NCI-H2107 (cell line): ENCODE measurements at places on chromosomes 7 and 10.

DNA sequence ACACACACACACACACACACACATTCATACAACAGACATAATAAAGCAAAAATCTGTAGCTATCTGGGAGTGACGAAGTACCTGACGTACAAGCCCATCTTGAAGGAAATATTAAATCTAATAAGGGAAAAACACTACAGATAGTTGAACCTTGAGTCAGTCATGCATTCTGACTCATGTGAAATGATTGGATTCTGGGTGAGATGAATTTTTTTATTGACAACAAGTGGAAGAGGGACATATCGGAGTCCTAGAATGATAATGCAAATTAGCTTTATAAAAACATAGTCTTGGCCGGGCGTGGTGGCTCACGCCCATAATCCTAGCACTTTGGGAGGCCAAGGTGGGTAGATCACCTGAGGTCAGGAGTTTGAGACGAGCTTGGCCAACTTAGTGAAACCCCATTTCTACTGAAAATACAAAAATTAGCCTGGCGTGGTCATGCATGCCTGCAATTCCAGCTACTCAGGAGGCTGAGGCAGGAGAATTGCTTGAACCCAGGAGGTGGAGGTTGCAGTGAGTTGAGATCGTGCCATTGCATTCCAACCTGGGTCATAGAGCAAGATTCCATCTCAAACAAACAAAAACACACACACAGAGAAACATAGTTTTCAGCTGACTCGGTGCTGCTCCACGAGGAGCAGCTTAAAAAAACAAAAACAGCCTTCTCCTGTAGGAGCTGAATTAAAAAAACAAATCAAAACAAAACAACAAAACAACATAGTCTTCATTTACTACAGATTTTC lies 154.4 kb upstream of the MKLN1 start:
- no peak for DNase-seq

DNA sequence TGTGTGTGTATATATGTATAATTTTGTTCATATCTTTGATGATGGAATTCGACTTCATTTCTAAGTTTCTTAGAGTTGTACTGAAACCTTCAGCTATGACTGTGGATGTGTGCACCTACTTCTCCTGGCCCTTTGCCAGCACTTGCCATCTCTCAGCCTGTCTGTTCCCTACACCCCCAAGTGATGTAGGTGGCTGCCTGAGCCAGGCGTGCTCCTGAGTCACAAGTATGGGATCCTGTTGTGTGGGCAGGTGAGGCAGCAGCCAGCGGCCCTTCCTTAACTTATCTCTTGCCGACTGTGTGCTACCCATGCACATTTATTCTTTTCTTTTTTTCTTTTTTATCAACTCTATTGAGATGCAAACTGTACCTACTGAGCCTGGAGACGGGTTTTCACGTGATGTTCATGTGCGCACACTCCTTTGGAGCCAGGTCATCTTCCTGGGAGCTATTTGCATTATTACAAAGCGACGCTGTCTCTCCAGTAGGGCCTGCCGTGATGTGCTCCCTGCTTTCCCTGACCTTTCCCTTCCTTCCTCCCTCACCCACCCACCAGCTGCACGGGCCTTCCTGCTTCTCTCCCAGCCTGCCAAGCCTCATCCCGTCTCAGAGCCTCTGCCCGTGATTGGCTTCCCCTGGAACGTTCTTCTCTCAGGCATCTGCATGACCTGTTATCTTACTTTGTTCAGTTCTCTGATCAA lies 31.3 kb upstream of the GALNT11 start:
- DNase-seq: no peak

- no peak for DNase-seq
Observed at GRCh38 chr10:90288391-90288933, 569.4 kb downstream of the HTR7 start.

- DNase-seq: no peak
Observed at GRCh38 chr10:68501691-68502090, 25.6 kb downstream of the SLC25A16 start.

DNA sequence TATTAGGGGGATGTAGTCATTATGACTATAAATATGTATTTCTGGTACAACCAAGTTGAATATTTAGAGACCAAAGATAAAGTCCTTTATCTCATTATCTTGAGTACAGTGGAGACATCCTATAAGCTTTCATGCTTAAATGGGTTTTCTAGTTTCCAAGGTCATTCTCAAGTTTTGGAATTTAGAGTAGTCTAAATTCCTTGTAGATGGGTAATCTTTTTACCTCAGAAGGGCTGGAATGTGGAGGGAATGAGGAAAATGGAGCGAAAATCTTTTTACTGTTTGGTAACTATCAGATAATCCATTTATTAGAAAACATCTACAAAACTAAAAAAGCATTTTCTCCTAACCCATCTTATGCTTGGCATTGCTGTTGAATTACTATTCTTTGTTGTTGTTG lies 181.3 kb downstream of the RNF133 start:
- no peak for DNase-seq

GRCh38 chr7:121755286-121755685 lies 117.7 kb upstream of the PTPRZ1 start:
- no peak for DNase-seq

DNA sequence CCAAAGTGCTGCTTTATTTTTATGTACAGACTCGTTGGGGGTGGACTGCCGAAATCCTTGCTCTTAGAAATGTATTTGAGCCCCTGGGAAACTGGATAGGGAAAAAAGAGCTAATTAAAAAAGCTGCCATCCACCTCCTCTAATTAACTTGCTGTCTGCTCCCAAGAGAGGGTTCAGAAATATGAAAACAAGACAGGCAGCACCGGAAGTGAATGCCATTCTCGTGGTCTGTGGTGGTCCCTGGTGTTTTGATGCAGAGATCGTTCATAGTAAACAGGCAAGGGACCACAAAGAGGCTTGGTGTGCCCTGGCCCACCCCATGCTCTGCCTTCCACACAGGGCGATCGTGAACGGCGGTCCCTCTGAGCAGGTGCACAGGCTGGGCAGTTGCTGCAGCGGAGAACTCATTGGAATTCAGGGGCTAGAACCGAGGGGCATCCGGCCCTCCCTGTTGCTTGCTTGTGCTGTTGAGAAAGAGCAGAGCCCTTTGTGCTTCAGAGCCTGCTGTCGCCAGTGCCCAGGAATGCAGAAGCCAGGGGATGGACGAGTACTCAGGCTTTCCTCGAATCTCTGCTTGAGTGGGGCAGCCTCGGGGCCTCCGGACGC lies 79.1 kb upstream of the BTBD16 start:
- no peak for DNase-seq

- DNase-seq: no peak
Observed at GRCh38 chr10:24344695-24345463, 135.9 kb downstream of the KIAA1217 start.
